ENCODE measurements at places on chromosomes 2 and 18.

DNA sequence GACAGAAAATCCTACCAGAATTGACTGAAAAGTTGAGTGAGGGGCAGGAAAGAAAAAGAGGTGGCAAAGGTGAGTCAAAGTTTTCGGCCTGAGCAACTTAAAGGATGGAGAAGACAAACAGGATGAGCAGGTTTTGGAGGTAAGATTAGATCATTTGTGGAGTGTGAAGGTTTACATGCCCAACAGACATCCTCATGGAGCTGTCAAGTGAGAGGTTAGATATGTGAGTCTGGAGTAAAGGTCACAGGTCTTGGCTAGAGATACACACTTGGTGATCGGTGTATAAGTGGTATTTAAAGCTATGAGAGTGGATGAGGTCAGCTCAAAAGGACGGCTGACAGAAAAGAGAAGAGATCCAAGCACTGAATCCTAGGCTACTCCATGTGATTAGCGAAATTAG is 11.1 kb upstream of the MYL12A start:
- DNase-seq, result no peak

GRCh38 chr2:101751276-101751815 is 53.8 kb downstream of the MAP4K4 start:
- DNase-seq, result no peak

DNA sequence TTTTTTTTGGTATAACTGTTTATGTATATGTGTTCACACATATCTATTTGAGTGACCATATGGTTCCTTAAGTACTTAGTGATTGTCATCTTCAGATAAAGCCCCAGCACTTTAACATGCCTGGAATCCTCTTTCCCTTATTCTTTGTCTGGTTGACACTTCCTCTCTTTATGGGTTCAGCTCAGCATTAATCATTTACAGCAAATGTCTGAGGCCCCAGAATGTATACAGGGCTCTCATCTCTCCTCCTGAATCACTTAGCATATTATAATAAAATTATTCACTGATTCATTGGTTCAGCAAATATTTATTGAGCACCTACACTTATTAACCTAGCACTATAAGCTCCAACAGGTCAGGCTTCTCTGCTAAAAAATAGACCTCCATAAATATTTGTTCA is 43.5 kb upstream of the CD28 start:
- DNase-seq, result no peak

DNA sequence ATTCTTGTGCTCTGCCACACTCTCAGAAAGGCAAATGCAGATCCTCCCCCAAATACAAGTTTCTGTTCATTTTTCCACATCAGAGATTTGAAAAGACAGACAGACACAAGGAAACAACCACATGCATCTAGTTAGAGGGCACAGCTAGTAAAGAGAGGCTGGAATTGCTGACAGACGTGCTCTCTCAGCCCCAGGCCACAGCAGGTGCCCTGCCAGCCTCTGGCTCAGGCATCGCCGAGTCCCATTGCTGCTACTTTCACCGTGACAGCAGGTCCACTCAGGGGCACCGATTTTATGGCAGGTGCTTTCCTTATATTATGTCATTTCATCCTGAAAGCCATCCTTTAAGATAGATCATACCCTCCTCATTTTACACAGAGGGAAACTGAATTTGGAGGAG is 507.5 kb downstream of the EIPR1 start:
- no peak for DNase-seq
